ENCODE measurements at places on chromosomes 4 and X.

DNA sequence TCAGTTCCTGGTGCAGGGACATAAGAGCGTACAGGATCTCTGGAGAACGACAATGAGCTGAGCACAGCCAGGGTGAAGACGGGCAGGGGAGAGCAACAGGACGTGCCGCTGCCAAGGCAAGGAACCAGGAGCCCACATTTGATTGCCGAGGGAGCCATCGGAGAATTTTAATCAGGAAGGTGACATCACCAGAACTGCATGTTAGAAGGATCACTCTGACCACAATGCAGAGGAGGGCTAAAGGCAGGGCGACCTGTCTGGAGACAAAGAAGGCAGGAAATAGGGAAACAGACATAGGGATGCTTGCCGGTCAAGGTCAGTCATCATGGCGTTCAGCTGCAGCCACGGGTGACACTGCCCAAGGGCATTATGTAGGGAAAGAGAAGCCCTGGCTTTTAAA, 81.4 kb downstream of the RBM47 start:
- DNase-seq: no peak

- DNase-seq: peak; percentile 96
Measured at GRCh38 chr4:48698029-48698971, 81.8 kb downstream of the FRYL start.

DNA sequence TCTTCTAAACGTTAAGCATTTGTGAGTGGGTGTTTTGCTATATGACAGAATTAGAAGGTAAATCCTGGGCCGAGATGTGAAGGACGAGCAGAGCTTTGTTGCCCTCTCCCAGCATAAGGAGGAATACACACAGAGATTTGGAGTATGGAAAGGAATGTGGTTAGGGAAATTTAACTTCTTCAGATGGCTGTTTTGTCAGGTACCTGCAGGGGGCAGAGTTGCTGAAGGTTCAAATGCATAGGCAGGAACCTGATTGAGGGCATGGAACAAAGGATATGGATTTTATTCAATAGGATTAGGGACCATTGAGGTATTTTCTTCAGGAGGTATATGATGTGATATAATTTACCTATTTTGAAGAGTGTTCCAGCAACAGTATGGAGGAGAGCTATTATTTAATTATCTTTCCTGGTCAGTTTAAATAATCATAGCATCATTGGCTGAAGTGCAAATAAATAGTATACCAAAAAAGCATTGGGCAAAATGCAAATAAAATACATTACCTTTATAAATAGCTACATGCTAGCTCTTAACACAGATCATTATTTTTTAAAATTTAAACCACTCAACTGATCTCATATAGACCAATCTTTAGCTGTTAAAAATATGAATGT, 143.6 kb downstream of the SLIT2 start:
- peak; percentile 64 for DNase-seq

- no peak for DNase-seq
Measured at GRCh38 chrX:132673331-132673730, 184.5 kb upstream of the MBNL3 start.

- DNase-seq: no peak
Measured at GRCh38 chr4:112029771-112030171, 115.5 kb upstream of the FAM241A start.

DNA sequence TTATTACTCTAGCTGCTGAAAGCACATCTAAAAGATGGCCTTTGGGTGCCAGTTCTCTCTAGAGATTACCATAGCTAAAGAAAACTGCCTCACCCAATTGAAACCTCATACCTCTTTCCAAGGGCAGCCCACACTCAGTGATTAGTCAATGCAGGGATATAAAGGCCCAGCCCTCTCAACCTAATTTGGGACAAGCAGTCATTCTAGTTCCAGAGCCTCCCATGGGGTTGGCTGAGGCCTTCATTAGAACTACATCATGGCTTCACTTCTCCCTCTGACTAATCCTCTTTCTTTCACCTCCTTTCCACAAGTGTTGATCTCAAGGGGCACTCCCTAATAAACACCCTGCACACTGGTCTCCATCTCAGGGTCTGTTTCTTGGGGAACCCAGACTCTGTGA, 38.5 kb upstream of the C1GALT1C1 start:
- no peak for DNase-seq

- DNase-seq: no peak
Measured at GRCh38 chr4:140724760-140725159, 31.4 kb downstream of the TBC1D9 start.

DNA sequence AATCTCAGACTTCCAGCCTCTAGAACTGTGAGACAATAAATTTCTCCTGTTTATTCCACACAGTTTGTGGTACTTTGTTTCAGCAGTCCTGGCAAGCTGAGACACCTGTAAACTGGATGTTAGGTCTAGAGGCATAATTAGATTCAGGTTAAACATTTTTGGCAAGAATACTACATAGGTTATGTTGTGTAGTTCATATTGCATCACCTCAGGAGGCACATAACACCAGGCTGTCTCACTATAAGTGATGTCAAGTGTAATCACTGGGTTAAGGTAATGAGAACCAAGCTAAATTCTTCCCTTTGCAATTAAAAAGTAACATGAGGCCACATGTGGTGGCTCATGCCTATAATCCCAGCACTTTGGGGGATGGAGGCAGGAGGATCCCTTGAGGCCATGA, 214.2 kb downstream of the ZNF674 start:
- DNase-seq: no peak

DNA sequence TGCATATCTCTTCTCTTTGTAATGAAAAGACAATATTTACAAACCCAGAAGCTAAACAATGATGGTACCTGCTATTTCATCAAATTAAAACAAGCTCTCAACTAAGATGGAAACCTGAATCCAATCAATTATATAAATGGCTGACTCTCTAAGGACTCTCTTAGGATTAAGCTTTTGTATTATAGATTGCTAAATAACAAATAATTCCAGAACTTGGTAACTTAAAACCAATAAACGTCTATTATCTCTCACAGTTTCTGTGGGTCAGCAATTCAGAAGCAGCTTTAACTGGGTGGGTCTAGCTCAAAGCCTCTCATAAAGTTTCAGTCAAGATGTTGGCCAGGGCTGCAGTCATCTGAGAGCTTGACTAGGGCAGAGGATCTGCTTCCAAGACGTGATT, 12.4 kb downstream of the PHKA2 start:
- no peak for DNase-seq

DNA sequence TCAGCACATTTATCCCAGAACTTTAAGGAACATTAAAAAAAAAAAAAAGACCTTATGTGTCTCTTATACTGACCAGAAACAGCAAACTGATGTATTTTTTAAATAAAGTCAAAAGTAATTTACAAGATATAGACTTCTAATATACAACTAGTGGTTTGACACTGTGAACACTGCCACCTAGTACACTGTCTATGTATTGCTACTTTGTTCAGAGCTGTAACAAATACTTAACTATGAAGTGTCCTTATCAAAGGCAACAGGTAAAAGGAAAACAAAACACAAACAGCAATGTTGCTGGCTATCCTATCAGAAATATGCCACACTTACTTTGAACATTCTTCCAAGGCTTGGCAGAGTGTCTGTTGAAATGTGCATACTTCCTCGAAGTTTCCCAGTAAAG, 60.4 kb downstream of the CD40LG start:
- peak; percentile 30 for DNase-seq

- no peak for DNase-seq
Measured at GRCh38 chr4:113524505-113525186, 236.9 kb downstream of the CAMK2D start.

GRCh38 chrX:120001787-120002186, 58.2 kb upstream of the NKAP start:
- DNase-seq: no peak

GRCh38 chr4:137651128-137651527, 118.8 kb upstream of the PCDH18 start:
- DNase-seq: no peak

- DNase-seq: no peak
Measured at GRCh38 chrX:124413244-124413643, 66.9 kb downstream of the SH2D1A start.

DNA sequence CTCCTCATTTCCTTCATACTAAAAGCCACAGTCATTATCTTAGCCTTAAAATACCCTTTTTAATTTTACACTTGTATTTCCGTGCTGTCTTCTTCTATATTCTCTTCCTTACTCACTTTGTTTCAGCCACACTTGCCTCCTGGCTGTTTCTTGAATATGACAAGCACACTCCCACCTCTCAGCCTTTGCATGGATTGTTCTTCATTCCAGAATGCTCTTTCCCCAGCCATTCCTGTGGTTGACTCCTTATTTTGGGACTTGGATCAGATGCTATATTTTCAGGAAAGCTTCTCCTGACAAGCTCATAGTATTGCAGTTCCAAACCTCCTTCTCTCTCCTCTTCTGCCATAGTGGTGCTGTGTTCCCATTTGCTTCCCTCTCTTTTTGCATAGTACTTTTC, 291.3 kb downstream of the PDHA2 start:
- DNase-seq: no peak

GRCh38 chrX:38960137-38960536, 158.9 kb downstream of the MID1IP1 start:
- no peak for DNase-seq

- no peak for DNase-seq
Measured at GRCh38 chrX:40140706-40141499, 43.1 kb upstream of the BCOR start.

DNA sequence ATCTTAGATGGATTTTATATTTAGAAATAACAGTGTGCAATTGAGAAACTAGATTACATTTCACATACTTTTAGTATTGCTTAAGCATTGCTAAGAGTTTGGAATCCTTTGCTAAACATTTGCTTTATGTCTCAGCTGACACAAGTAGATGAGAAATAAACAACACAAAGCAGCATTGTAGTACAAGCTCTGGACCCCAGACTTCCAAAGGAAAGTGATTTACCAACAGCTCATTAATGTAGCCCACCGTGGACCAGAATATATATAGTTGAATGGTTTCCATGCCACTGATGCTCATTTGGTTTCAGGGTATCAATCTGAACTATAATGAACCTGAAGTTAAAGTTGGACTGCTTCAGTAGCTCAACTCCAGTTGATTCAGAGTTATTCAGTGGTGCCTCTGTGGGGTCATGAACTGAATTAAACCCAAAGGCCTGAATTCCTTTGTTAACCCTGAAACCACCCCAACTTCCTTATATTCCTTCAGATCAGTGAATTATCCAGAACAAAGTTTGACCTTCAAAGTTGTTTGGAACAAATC, 132.1 kb upstream of the NEIL3 start:
- no peak for DNase-seq

DNA sequence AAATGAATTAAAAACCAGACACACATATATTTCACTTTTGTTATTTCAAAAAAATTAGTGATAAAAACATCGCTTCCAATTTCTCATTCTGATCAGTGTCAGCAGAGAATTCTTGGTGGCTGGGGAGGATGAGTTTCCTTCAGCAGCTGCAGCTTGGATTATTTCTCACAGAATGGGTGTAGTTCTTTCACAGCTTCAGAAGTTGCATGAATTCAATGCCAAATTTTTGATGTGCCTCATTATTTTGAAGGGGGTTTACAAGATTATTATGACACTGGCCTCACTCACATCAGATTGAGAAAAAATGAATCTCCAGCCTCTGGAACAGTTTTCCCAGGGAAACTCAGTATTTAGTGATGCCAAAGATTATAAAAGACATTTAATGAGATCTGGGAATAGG, 184.9 kb upstream of the WDFY3 start:
- no peak for DNase-seq

- no peak for DNase-seq
Measured at GRCh38 chr4:13956947-13957346, 329.4 kb upstream of the BOD1L1 start.

DNA sequence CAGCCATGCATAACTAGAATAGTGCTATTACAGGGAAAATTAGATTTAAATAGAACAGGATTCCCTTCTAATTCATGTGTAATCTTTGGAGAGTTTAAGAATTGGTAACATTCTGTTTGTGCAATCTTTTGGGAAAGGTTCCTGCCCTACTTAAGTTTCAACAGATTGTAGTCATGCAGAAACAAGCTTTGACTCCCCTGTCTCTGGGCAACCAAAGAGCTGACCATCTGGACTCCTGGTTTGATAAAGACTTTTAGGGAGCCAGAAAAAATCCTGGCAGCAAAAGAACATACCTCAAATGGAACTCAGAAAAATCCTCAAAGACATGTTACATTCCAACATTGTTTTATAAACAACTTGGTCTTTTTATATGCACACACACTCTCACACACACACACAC, 191.1 kb upstream of the NEIL3 start:
- peak; percentile 16 for DNase-seq

DNA sequence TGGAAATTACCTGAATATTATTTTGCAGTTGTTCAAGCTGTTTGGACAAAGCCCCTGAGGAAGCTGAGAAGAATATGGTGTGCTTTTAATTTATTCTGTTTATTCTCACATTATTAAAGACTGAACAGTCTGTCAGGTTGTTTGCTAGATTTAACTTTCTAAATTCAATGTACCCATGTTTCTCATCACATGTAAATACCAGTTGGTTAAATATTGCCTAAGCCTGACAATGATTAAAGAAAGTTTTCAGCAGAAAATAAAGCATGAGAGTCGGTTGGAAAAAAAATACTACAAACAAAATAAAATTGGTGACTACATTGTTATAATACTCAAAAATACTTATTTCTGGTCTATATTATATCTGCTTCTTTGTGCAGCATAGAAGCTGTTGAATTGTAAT, 1974.7 kb downstream of the ARAP2 start:
- DNase-seq: no peak

DNA sequence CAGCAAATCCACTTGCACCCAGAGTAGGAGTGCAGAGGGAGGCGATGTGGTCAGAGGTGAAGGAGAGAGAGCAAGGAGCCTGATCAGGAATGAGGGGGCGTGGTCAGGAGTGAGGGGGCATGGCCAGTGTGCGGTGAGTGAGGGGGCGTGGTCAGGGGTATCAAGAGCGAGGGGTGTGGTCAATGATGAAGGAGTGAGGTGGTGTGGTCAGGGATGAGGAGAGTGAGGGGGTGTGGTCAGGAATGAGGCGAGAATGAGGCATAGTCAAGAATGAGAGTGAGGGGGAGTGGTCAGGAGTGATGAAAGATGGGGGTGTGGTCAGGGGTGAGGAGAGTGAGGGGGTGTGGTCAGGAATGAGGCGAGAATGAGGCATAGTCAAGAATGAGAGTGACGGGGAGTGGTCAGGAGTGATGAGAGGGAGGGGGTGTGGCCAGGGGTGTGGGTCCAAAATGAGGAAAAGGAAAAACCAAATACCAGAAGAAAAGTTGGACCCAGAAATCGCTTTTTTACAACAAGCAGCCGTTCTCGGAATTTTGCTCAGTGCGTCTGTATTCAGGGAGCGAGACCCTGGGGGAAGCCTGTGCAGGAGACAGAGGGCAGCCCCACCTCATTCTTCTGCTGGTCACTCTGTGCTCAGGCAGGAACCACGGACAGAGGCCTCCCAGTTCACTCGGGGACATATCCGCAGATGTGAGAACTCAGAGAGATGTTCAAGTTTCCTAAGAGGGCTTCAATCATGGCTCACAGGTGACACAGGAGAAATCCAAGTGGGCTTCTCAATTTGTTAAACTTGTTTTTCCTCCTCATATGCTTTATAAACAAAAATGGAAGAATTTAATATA, 47.5 kb downstream of the MAGEA1 start:
- peak; percentile 73 for DNase-seq

- DNase-seq: peak; percentile 60
Measured at GRCh38 chrX:22063284-22063683, 31.2 kb downstream of the PHEX start.

- no peak for DNase-seq
Measured at GRCh38 chr4:185745891-185746290, 66.1 kb downstream of the SORBS2 start.

GRCh38 chr4:175542786-175543185, 269.3 kb downstream of the GPM6A start:
- no peak for DNase-seq
